ENCODE measurements at places on chromosomes 11 and 22. TPM values are rescaled to one million over a fixed set of nuclear protein-coding genes. Genes with fewer than 3 reads are reported as not detected.

The PTS gene
- 50.7 TPM for polyA plus RNA-seq

The BARX2 gene
- not detected for polyA plus RNA-seq

The TENM4 gene
- polyA plus RNA-seq, result 7.6 TPM

The UPK3A gene
- polyA plus RNA-seq, result not detected

The MS4A3 gene
- not detected for polyA plus RNA-seq

The SESN3 gene
- 1.3 TPM for polyA plus RNA-seq

DNA sequence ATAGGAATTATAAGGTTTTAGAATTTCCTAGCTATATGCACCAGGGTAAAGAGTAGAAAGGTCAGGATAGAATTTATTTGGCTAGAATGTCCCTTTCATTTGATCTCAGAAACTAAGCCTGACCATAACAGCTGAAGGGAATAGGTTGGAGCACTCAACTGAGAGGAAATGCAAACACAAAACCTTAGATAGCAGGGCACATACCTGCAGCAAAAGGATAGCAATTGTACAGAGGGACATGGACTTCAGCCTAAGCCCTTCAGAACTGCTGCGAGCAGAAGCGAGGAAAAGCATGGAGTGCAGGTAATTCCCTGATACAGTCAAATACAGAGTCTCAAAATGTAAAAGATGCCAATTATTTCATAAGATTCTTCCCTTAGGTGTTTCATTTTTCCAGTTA is 211.0 kb upstream of the DDI1 start:
- no peak for DNase-seq

DNA sequence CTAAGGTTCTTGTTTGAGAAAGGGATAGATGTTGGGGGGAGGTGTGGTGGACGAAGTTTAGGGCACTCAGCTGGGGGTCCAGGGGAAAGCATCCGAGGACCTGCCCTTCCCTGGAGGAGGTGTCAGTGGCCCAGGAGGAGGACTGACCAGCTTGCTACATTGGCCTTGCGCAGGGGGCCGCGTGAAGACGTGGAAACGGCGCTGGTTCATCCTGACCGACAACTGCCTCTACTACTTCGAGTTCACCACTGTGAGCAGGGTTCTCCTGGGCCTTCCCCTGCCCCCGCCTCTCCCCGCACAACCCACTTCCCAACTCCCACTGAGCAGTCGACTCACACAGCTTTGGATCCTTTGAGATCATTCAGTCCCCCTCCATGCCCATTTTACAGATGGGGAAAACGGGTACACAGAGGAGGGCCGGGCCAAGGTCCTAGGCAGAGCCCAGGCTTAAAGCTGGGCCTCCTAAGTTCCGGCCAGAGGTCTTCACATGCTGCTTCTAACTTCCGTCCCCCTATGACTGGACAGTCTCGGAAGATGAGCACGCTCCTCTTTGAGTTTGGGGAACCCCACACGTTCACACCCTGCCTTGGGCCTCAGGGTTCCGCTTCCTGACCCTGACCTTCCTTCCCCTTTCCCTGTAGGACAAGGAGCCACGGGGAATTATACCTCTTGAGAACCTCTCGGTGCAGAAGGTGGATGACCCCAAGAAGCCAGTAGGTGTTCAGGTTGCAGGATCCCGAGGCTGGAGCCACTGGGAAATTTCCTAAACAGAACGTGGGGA is 28.7 kb downstream of the CYTH4 start:
- DNase-seq, result no peak

DNA sequence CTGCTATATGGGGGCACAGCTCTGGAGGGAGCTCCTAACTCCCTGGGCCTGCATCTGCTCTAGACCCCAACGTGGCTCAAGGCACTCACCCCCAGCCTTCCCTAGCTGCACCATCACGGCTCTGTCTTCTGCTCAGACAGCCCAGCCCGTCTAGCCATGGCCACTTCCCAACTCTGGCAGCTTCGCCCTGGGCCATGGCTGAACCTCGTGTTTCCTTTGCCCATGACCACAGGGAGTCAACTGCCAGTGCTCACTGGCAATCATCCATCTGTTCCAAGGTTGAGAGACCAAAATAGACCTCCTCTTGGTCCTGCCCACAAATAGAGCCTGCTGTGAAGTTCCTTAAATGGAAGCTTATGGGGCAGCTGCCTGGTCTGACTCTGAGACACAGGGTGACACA is 5.4 kb downstream of the LMO1 start:
- DNase-seq, result no peak

GRCh38 chr11:121451178-121451985 is 732 bp upstream of the SORL1 start:
- DNase-seq, result no peak

DNA sequence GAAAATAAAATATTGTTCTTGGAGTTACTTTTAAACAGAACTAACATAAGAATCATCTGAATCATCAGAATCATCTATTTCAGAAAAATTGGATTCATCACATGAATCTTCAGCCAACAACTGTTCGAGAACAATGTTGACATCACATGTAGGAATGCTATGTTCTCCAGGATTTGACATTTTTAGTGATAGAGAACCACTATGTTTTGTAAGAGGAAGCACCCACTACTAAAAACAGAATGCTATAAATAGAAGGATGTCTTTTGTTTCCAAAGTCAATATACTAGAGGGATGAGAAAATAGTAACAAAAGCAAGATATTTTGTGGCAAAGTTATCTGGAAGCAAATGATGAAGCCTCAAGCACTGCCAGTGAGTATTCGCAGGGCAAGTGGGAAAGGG is 263.4 kb upstream of the DDI1 start:
- DNase-seq, result peak; percentile 83

- DNase-seq, result no peak
Observed at GRCh38 chr22:35480627-35481550, 59.7 kb upstream of the RASD2 start.

DNA sequence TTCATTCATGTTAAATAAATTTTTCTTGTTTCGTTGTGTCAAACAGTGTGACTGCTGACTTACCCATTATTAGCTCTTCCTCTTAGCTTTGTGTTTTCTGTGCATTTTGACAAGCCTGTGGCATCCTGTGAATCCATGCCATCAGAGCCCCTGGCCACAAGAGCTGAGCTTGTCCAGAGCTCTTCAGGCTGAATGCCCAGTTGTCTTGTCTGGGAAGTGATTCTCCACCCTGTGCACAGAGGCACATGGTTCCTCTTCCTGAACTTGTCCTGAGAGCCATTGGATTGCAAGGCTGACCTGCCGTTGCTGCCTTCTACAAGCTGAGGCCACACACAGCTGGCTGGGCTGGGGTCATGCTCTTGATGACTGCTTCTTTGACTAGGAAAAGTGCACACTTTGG is 64.1 kb downstream of the PPP6R3 start:
- no peak for DNase-seq

- no peak for DNase-seq
Observed at GRCh38 chr11:25902476-25902875, 429.5 kb upstream of the ANO3 start.

DNA sequence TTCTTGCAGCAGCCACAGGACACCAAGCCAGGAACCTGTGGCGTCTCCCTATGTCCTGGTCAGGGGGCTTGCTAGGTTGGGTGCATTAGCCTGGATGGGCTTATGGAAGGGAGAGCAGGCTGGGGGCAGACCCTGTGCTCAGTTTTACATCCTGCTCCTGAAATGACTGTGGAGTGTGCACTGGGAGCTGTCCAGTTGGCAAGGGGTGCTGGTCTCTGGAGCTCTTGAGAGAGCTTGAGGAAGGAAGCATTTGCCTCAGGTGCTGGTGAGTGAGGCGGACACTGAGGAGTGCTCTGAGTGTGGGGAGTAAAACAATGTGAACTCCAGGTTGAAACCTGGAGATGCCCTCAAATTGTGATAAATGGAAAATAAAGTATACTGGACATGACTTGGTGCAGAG is 3.4 kb downstream of the SCGB1D4 start:
- DNase-seq, result peak; percentile 30

DNA sequence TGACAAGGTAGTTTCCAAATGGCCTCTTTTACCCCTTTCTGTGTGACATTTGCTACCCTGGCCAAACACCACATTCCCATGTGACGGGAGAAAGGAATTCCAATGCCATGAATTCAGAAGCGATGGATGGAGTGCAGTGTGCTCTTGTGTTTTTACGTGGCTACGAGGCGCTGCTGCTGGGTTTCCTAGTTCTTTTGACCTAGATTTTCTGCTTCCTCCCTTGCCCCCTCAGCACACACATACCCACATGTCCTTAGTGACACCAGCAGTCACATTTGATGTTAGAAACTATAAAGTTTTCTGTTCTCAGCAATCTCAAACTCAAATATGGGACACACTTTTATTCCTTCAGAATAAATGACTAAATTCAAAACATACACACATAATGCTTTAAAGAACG is 7.8 kb upstream of the TMA7B start:
- DNase-seq, result no peak

- no peak for DNase-seq
Observed at GRCh38 chr11:14676068-14676467, 32.5 kb downstream of the PDE3B start.

- peak; percentile 54 for DNase-seq
Observed at GRCh38 chr11:14357881-14358728, 878 bp downstream of the RRAS2 start.

DNA sequence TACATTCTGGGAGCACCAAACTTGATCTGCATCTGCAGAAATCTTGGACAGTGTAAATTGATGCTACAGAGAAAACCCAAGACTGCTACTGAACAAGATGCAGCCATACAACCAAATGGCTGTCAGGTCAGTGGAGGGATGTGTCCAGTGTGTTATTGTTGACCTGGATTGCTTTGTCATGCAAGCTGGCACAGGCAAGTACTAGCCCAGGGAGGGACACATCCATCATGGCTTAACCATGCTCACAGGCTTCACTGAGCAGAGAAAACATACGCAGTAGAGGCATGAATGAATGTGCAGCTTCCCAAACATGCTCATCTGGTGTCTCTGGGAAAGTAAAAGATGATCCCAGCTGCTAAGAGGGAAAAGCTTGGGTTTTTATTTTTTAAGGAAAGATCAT is 93.6 kb downstream of the MTNR1B start:
- peak; percentile 27 for DNase-seq

DNA sequence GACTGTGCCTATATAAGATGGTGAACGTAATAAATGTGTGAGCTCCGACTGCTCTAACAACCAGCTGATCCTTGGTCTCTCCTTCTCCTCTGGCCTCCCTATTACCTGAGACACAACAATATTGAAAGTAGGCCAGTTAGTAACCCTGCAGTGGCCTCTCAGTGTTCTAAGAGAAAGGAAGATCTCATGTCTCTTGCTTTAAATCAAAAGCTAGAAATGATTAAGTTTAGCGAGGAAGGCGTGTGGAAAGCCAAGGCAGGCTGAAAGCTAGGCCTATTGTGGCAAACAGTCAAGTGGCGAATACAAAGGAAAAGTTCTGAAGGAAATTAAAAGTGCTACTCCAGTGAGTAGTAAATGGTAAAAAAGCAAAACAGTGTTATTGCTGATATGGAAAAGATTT is 39.5 kb downstream of the HIPK3 start:
- DNase-seq, result no peak

GRCh38 chr11:65538915-65539743 is 14.2 kb downstream of the SCYL1 start:
- no peak for DNase-seq

Data from IMR-90 (cell line).